ENCODE measurements at places on chromosomes 5 and 9.

DNA sequence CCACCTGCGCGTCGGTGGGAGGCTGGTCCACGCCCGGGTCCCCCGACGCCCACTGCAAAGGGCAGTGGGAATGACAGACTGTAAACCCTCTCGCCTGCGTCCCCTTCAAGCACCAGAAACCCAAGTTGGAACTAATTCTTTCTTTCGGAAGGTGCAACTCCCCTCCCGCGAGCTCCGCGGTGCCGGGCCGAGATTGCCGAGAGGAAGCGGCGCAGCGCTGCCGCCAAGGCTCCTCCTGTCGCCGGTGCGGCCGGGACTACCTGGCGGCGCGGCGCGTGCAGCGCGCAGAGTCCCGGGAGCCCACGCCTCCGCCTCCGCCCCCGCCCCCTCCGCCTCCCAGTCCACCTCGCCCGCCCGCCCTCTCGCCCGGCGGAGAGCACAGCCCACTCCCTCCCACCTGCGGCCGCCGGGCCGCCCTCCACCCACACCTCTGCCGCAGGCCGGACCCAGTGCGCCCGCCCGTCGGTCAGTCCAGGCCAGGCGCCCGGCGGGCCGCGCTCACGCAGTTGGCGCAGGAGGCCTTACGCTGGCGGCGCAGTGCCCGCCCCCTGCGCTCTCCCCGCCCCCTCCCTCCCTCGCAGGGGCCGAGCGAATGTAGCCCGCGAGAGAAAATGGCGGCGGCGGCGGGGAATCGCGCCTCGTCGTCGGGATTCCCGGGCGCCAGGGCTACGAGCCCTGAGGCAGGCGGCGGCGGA lies at the start of gene MAP3K1:
Gene MAP3K1 (plus strand): TSS at position 587 of the 695 bp plus-strand sequence. CDS start 25 bp downstream, at position 612.
- DNase-seq, result peak; percentile 52

DNA sequence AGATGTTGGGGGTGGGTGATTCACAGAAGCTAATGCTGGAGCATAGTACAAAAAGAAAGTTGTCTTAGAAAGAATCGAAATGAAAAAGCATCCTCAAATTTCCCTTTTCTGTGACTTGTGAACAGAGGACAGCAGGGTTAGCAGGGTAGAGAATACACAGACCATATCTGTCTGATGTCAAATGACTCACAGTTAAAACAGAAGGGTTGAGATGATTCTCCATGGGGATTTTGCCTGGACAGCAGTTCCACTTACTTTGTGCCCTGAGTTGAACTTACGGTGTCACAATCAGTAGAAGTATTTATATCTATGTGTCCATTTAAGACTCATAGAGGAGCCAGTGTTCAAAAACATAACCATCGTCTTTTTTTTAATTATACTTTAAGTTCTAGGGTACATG lies 801.6 kb downstream of the KCTD16 start:
- no peak for DNase-seq

GRCh38 chr5:146101646-146102045 lies 3.7 kb downstream of the PLAC8L1 start:
- no peak for DNase-seq

DNA sequence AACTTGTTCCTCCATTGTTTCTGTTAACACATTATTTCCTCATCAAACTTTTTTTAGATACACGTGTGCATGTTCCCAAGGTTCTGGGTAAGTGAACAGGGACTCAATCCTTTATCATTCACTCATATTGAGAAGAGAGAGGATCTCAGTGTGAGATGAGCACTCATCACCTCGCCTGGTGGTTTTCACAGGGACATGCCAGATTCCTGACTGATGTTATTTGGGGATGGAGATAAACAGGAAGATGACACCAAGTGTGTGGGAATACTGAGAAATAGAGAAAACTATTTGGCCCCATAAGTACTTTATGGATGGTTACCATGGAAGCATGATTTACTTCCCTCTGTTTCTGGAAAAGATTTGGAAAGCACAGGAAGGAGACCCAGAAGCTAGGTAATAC lies 533.3 kb upstream of the DMAC1 start:
- DNase-seq, result no peak

GRCh38 chr5:137641148-137641547 lies 94.7 kb downstream of the KLHL3 start:
- DNase-seq, result no peak

Data from cortex of kidney (tissue), 1 donor.